ENCODE measurements at places on chromosomes 12 and 14.

- DNase-seq = no peak
These were observed 41.6 kb downstream of the FBXO21 start for GRCh38 chr12:117148642-117149041.

GRCh38 chr12:62581288-62582064 is 114.8 kb downstream of the MON2 start:
- DNase-seq = peak; percentile 81

GRCh38 chr12:80761838-80762237 is 45.1 kb downstream of the MYF5 start:
- DNase-seq = no peak

GRCh38 chr14:105325716-105326567 is 11.4 kb downstream of the PACS2 start:
- DNase-seq = no peak

GRCh38 chr12:46260124-46260912 is 8.5 kb downstream of the SLC38A1 start:
- DNase-seq = peak; percentile 62

GRCh38 chr12:55626154-55626553 is 10.5 kb upstream of the OR10P1 start:
- no peak for DNase-seq

- DNase-seq = no peak
These were observed 147.7 kb downstream of the KIF26A start for GRCh38 chr14:104286086-104286485.

DNA sequence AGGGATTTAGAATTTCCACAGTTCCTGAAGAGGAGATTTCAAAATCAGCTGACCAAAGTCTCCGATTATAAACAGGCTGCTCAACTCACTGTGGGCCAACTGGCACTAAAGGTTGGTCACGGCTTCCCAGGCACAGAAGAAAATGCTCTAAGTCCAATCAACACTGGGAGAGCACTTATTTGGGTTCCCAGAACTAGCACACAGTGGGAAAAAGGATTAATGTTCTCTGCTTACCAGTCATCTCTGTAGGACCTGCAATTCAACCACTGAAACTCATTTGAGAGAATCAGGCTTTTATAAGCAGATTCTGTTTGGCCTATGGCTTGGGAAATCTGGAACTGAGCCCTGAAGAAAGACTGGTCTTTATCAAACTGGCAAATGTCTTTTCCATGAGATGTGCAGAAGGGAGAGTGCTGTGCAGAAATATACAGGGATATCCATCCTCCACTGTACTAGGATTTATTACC is 49.4 kb downstream of the ABCC9 start:
- DNase-seq = peak; percentile 7

DNA sequence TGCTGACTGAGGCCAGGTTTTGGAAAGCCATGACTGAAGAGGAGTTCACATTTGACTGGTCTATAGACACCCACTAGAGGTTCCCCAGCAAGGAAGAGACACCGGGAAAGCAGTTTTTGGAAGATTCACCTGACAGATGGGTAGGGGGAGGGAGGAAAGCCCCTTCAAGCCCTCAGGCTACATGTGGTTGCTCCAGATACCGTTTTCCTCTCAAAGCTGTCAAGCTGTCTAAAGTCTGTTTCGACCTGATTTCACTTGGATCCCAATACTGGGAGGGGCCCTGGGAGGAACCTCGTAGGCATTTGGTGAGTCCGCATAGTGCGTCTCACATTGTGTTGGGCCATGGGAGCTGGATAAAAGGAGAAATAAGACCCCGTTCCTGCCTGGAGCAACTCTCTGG is 1.7 kb upstream of the LRP1 start:
- DNase-seq = no peak
